Ascending aorta (tissue), 2 donors: ENCODE measurements at places on chromosomes 11 and 22. TPM values are rescaled to one million over a fixed set of nuclear protein-coding genes. Genes with fewer than 3 reads are reported as not detected.

Gene RAG2
- not detected for total RNA-seq

Gene EIF3M
- total RNA-seq, result 149 TPM

Gene P2RY6
- 8.8 TPM for total RNA-seq

Gene HBG1
- not detected for total RNA-seq

Gene IL10RA
- total RNA-seq, result 38.6 TPM
